ENCODE measurements at places on chromosomes 1 and 21.

- no peak for DNase-seq
Measured at GRCh38 chr1:167522246-167522645, 3.9 kb upstream of the CD247 start.

DNA sequence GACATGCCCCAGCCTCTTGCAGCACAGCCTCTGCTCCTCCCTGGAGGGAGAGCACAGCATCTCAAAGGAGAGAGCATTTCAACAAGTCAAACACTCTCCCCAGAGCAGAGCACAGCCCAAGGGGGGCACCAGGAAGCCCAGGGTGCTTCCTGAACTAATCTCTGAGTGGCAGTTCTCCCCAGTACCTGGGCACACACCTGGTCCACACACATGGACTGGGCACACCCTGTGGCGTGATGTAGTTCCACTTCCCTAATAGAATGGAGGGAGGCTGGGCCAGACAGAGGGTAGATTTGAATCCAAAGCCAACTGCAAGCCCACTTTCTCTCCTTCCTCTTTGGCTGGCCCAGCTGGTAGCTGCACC lies 55.5 kb downstream of the CD46 start:
- DNase-seq, result peak; percentile 68

GRCh38 chr1:231583376-231583775 lies 43.2 kb upstream of the DISC1 start:
- DNase-seq, result no peak

GRCh38 chr1:115073298-115074087 lies 15.8 kb downstream of the TSPAN2 start:
- peak; percentile 78 for DNase-seq

- peak; percentile 57 for DNase-seq
Measured at GRCh38 chr1:115052454-115053083, 22.9 kb downstream of the TSHB start.

DNA sequence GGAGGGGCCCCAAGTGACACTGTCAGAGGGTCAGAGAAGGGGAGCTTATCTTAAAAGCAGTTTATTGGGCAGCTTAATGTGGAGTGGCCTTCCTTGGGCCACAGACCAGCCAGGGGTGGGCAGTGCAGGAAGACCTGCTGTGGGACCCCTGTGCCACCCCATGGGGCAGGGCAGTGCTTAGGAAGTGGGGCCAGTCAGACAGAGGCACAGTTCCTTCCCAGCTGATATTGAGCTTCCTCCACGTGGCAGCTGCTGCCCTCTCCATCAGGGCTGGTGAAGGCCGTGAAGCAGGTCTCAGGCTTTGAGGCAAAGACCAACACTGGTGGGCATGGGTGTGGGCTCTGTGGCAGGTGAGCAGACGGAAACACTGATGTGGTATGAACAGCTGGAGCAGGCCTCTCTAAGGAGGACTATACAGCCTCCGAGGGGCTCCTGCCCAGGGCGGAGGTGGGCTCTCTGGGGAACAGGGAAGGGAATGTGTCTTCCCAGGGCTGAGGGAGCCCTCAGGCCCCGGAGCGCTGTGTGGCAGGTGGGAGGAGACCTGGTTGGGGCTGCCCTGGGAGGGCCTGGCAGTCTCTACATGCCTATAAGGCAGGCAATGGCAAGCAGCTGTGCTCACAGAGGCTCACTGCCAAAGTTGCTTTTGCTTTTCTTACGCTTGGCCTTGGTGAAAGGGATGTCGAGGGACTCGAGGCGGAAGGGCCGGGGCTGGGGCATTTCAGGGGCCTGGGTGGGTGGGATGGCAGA lies 3.0 kb upstream of the DDOST start:
- no peak for DNase-seq

DNA sequence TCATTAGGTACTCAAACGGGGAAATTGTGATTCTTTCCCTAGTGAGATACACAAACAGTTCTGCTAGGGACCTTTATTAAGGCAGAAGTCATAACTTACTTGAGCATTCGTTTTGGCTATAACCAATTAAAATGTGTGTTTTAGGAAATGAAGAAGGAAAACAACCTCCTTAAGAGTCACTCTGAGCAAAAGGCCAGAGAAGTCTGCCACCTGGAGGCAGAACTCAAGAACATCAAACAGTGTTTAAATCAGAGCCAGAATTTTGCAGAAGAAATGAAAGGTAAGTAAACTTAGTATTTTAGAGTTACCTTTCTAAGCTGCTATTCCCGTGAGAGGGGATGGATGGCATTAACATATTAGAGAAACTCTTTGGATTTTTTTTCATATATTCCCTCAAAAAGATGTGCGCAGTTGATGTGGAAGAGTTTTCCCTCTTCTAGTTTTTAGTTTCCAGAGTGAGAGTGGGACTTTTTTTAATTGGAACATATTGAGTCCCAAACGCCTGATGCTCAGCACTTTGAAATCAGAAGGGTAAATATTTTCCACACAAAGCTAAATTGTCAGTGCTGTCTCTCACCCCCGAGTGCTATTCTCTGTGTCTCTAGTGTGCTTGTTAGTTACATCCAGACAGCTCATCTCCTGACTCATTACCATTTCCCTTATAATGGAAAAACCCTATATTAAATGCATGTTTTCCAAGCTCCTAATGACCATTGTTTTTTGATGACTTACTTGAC lies 34.9 kb downstream of the CENPF start:
- DNase-seq, result no peak

DNA sequence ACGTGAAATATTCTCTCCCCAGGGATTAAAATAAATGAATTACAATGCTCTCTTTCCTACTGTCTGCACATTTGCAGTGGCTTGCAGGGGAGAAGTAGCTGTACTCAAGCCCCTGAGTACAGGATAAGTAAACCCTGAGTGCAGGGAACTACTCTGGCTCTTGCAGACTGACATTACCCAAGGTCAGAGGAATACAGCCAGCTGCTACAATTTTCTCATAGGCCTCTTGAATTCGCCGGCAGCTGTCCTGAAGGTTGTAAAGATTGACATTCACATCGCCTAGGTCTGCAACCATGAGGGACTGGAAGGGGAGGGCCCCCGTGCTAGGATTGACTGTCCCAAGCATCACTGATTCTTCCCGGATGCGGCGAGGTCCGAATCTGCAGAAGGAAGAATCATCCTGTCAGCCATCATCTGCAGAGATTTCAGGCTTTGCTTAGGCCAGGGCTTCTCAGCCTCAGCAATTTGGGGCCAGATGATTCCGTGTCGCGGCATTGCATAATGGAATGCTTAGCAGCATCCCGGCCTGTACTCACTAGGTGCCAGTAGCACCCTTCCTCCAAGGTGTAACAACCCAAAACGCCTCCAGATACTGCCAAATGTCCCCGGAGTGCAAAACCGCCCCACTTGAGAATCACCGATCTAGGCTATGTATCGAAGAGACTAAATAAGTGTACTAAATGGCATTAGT lies 1.7 kb downstream of the AGMAT start:
- no peak for DNase-seq

- no peak for DNase-seq
Measured at GRCh38 chr1:50917138-50918137, 42.6 kb downstream of the FAF1 start.

DNA sequence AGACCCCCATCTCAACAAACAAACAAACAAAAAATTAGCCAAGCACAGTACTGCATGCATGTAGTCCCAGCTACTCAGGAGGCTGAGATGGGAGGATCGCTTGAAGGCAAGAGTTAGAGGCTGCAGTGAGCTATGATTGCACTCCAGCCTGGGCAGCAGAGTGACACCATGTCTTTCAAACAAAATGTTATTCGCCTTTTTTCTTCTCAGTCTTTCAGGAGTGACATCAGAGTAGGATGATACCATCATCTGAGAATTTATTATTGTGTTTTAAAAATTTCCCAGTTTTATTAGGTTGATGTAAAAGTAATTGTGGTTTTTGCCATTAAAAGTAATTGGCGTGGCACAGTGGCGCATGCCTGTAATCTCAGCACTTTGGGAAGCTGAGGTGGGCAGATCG lies 10.8 kb downstream of the PARK7 start:
- DNase-seq, result no peak

DNA sequence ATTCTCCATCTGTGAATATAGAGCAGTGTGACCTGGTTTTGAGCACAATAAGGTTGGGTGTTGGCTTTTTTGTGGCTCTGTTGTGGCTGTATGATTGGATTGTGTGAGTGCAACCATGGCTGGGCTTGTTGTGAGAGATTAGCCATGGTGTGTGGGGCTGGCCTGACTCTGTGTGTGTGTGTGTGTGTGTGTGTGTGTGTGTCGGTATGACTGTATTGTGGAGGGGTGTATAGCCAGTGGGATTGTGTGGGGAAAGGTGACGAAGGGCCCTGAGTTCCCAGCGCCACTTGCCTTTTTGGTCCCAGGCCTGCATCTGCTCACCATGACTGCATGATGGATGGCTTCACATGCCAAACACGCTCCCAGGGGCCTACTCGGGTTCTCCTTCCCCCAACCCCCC lies 5.9 kb upstream of the SLC6A9 start:
- DNase-seq, result no peak

GRCh38 chr1:222090103-222090502 lies 348.2 kb upstream of the DUSP10 start:
- DNase-seq, result no peak

GRCh38 chr1:200134116-200134515 lies 106.6 kb downstream of the NR5A2 start:
- DNase-seq, result no peak

GRCh38 chr1:39167632-39168209 lies 36.8 kb upstream of the MACF1 start:
- no peak for DNase-seq

GRCh38 chr1:245858022-245858721 lies 648.9 kb downstream of the SMYD3 start:
- DNase-seq, result no peak

- DNase-seq, result no peak
Measured at GRCh38 chr1:198904321-198904720, 265.5 kb downstream of the PTPRC start.

DNA sequence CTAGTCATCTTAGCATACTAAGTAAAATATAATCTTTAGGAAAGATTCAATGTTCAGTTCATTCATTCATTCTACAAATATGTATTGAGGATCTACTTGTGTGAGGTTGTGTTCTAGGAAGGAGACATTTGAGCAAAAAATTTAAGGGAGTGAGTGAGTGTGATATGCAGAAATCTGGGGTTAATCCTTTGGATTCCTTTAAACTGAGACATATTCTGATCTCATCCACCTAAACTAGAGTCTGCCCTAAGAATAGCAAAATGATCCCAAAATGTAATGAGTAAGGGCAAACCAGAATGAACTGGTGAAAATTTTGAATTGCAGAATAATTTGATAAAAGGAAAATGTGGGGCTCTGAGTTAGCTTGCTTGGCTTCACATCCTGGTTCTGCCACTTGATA lies 8.6 kb downstream of the UBE2U start:
- no peak for DNase-seq

GRCh38 chr1:242023805-242024204 lies 24.9 kb upstream of the MAP1LC3C start:
- no peak for DNase-seq

DNA sequence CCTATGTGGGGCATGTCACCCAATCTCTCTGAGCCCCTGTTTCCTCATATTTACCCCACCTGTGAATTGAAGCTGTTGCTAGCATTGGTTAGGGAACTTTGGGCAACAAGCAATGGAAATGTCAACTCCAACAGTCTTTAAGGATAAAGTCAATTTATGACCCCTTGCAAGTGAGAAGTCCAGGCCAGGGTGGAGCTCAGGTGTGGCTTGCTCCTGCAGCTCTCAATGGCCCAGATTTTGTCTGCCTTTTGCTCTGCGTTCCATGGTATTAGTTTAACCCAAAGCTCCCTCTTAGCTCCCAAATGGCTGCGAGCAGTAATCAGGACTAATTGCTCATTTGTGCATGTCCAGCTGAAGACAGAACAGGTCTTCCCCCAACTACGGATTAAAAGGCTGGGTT lies 70.4 kb upstream of the ABCG1 start:
- DNase-seq, result no peak

DNA sequence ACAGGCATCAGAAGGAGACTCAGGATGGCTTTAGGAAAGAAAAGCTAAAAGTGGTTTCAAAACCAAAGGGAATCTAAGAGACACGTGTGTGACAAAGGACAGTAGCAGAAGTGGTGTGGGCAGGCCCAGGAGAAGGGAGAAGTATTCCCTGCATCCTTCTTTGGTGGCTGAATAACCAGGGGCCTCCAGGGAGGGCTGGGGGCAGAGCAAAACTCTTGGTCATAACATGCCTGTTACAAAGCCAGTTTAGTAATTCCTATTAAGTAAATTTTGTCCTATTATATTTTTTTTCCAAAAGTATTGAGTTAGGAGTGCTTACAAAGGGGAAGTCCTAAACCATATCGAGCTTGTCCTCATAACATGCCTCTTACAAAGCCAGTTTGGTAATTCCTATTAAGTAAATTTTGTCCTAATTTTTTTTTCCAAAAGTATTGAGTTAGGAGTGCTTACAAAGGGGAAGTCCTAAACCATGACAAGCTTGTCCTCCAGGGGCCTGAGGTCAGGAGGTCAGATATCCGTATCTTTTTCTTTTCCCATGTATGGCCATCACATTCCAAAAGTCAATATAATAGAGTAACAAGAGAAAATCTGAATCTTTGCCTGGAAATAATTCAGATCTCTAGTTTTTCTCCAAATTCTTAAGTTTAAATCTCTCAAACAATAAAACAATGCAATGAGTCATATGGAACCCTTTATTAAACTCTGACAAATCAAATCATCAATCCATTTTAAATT lies 509.2 kb downstream of the LTN1 start:
- DNase-seq, result no peak

- DNase-seq, result no peak
Measured at GRCh38 chr1:10745383-10745782, 51.1 kb downstream of the CASZ1 start.

DNA sequence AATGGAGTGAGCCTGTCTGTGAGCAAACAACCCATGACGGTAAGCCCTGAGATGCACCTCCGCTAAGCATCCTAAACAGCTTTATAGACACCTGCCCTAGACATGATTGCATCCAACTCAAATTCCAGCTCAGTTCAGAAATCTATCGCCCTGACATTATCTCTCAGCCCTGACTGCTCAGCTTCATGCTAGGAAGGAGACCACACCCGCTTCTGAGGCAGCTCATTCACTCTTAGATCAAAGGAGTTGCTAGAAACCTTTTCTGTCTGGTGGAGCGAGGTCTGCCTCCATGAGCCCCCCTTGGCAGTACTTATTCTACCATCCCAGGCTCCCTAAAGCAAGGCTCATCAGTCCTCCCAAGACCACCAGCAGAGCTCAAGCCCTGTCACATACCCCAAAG lies 17.0 kb downstream of the IL10RB start:
- DNase-seq, result no peak

DNA sequence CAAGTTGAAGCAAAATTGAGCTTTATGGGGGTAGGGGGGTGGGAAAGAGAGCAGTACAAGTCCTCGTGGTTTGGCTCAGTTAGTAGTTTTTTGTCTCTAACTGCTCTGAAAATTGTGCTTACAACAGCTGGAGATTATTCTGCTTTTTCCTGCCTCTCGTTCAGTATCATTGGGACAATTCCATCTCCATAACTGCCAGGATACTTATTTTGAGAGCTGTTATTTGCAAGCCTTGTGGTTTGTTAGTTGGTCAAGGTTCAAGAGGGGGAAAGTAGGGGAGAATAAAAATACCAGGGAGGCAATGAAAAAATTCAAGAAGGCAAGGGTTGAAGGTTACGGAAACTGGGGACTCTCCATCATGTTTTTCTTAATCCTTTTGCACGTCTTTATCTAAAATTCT lies 811.8 kb upstream of the ADGRL2 start:
- no peak for DNase-seq

Data from tibial artery (tissue), 4 donors.